ENCODE measurements at places on chromosomes 6 and 20. TPM values are rescaled to one million over a fixed set of nuclear protein-coding genes. Genes with fewer than 3 reads are reported as not detected.

Gene NEU1
- polyA plus RNA-seq, result 42.2 TPM

Gene PPIL6
- polyA plus RNA-seq, result 1.1 TPM

Gene KCNB1
- polyA plus RNA-seq, result 0.82 TPM

Gene AIF1
- not detected for polyA plus RNA-seq
